Stimulated activated CD4-positive, alpha-beta T cell treated with anti-CD3 and anti-CD28 coated beads, Interleukin-1b, Interleukin-23, amount 100 ng/mL, for 24 hours (primary cell): ENCODE measurements at places on chromosomes 5 and 9.

GRCh38 chr9:134811673-134812342 lies 68.8 kb upstream of the FCN2 start:
- no peak for DNase-seq

DNA sequence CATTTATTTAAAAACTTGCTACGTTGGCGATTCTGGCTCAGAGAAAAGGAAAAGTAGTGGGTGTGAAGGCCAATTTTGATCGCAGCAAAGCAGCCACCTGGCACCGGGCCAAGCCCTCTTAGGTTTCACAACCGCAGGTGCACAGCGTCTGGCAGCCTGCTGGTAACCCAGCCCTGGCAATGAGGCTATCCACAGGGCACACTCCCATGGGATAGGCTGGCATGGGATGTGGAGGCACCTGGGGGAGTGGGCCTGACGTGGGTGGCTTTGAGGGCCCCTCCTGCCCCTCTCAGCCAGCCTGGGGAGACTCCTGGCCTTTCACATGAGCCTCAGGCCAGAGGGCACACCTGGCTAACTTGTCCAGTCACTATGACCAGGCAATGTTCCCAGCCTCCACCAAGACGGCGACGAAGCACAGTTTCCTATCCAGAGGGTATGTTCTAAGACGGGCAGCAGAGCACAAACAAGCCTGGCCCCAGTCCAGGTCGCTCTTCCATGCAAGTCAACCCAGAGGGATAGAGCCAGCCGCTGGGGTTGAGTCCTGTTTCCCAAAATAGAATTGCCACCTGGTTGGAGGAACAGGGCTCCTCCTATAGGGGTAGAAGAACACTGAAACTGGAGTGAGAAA lies 19.0 kb downstream of the CMBL start:
- no peak for DNase-seq

DNA sequence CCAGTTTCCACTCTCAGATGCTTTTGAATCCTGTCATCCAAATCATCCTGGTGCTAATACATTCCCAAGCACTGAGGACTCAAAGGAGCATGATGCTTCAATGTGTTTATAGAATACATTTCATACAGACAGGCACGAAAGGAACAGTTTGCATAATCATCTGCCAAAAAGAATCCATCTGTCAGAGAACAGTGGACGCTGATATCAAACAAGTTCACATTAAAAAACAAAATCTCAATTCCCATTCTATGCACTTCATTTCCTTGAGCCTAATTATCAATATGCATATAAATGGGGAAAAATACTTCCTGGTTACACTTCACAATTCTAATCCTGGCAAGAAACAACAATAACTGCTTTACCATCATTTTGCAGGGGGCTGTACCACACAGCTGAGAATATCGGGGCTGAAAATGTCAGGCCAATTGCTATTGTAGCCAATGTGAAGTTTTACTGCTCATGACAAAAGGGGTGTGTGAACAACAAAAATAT lies 125.5 kb upstream of the FAM174A start:
- DNase-seq, result no peak

DNA sequence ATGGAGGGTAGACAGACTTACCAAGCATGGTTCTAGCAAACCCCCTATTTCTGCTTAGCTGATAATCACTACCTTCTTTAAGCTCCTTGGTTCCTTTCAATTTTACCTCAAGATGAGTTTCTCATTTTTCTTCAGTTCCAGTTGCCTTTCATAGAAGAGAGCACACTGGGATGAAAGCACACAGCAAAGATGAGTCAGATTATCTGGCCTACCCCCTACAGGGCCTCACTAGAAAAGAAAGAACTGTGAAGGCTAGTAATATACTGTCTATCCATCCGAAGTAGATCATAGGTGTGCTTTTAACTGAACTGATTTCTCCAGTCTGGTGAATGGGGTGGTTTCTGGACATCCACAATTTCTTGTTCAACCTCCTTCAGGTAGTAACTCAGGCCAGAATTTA lies 122.5 kb downstream of the TRPM3 start:
- no peak for DNase-seq

GRCh38 chr5:54659700-54660131 lies 142.2 kb downstream of the SNX18 start:
- no peak for DNase-seq

GRCh38 chr5:34034534-34035327 lies 8.3 kb downstream of the C1QTNF3 start:
- DNase-seq, result no peak

GRCh38 chr5:86894056-86894455 lies 276.3 kb downstream of the COX7C start:
- DNase-seq, result no peak

DNA sequence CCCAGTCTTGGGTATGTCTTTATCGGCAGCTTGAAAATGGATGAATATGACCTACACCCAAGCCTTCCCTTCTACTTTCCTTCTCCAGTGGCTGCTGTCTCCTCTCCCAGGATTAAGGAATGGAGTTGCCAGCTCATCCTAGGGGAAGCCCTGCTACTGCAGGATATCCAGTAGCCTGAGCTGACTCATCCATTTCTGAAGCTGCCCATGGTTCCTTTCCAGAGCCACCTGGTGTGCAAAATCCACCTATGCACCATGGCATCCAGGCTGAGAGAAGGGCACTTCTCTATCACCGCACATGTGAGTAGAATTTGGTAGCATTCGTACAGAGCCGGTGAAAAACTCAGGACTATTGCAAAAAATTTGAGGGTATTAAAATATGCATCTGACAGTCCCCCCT lies 290.8 kb downstream of the YTHDC2 start:
- no peak for DNase-seq

GRCh38 chr5:167578977-167579692 lies 712.3 kb upstream of the WWC1 start:
- no peak for DNase-seq

- DNase-seq, result no peak
Measured at GRCh38 chr5:142034994-142035393, 22.2 kb upstream of the GNPDA1 start.

DNA sequence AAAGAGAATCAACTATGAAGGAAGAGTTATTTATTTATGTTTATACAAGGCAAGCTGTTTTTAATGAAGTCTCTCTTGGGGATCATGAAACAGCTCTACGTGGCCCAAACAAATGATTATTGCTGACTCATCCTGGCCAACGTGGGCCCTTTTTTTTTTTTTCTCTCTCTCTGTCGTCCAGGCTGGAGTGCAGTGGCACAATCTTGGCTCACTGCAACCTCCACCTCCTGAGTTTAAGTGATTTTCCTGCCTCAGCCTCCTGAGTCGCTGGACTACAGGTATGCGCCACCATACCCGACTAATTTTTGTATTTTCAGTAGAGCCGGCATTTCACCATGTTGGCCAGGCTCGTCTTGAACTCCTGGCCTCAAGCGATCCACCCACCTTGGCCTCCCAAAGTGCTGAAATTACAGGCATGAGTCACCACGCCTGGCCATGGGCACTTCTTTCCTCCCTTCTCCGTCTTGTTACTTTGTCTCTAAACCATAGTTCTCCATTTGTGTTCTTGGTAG lies 98.3 kb downstream of the BASP1 start:
- no peak for DNase-seq

DNA sequence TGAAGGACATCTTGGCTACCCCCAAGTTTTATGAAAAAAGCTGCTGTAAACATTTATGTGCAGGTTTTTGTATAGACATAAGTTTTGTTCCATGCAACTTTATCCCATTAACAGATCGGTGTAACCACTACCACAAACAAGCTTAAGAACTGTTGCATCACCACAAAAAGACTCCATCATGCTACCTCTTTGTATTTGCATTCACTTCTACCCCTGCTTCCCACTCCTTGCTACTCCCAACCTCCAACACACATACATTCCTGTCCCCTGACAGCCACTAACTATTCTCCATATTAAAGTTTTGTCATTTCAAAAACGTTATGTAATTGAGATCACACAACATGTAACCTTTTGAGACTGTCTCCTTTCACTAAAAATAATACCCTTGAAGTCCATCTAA lies 57.8 kb upstream of the LHFPL2 start:
- DNase-seq, result no peak

DNA sequence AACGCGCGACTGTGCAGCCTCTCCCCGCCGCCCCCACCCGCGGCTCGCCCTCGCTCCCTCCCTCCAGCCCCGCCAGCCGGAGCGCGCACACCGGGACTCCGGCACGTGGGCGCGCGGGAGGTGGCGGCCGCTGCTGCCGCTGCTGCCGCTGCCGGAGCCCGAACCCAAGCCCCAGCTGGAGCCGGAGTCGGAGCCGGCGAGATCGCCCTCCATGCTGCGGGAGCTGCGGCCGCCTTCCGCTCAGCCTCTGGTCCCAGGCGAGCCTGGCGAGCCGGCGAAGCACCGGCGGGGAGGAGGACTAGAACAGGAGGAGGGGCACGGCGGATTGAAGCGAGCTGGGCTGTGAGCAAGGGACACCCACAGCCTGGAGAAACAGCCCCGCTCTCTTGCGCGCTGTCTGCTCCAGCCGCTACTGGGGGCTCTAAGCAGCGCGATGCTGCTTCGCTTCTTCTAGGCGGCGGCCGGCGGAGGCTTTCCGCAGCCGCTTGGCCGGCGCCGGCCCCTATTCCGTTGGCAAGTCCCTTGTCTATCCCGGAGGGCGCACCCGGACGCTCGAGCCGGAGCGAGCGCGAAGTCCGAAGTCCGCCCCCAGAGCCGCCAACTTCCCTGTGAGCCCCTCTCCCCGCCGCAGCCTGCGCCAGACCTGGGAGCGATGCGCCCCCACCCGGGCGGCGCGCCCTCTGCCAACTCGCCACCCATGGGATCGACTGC lies 598.7 kb upstream of the SGCD start:
- DNase-seq, result no peak

GRCh38 chr9:82410306-82410705 lies 421.7 kb downstream of the SPATA31D1 start:
- no peak for DNase-seq

- no peak for DNase-seq
Measured at GRCh38 chr5:161660806-161661205, 24.7 kb upstream of the GABRA6 start.

- DNase-seq, result no peak
Measured at GRCh38 chr5:170497311-170498038, 6.3 kb upstream of the KCNIP1 start.

- no peak for DNase-seq
Measured at GRCh38 chr9:136760424-136760823, 2.4 kb upstream of the LCN8 start.

DNA sequence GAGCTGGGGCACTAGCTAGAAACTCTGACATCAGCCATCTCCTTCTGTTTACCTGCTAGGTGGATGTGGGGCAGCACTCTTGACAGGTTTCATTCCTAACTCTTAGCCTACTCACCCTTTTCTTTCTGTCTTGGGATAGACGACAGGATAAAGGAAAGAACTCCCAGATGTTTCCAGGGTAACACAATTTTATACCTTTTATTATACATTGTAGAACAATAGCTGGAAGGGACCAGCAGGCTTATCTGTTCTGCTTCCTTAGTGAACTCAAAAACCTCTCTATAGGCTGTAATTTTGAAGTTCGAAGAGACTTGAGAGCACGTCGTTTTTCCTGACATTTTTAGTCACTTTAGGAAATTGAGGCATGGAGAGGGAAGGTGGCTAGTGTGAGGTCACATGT lies 13.2 kb downstream of the SPTAN1 start:
- DNase-seq, result no peak

GRCh38 chr9:89278997-89279739 lies 31.8 kb upstream of the CKS2 start:
- DNase-seq, result no peak

GRCh38 chr9:136784249-136784996 lies 6.7 kb upstream of the TMEM141 start:
- DNase-seq, result no peak

GRCh38 chr9:126614088-126614454 lies 343 bp downstream of the LMX1B start:
- no peak for DNase-seq

- no peak for DNase-seq
Measured at GRCh38 chr5:78588507-78588906, 60.1 kb downstream of the LHFPL2 start.

DNA sequence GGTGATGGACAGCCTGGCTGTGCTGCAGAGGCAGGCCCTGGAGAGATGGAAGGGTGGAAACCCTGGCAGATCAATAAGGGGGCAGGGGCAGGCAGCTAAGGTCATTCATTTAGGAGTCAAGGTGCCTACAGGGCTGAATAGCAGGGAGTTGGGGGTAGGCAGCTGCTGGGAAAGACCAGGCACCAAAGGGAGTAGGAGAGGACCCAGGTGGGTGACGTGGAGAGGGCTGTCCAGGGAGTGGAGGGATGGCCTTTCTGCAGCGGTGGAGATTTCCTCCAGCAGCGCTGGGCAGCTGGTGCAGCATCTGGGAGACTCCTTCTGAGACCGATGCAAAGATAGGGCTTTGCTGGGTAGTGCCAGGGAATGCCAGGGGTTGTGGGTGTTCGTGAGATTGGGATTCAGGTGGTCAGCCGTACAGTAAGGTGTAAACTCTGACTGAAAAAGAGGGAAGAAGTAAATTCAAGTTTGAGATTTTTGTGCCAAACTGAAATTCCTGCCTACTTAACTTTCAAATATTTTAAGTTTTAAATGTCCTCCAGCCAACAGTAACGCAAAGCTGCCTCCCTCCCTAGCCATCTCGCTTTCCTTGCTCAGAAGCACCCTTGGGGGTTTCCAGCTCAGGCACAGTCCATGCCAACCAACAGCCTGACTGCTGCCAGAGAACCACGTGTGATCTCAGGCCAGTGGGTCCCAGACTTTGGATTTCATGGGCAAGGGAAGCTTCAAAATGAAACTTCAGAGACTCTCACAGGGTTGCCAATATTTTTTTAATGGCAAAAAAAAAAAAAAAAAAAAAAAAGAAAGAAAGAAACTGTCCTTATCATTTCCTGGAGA lies 18.6 kb upstream of the ANGPTL2 start:
- DNase-seq, result no peak

DNA sequence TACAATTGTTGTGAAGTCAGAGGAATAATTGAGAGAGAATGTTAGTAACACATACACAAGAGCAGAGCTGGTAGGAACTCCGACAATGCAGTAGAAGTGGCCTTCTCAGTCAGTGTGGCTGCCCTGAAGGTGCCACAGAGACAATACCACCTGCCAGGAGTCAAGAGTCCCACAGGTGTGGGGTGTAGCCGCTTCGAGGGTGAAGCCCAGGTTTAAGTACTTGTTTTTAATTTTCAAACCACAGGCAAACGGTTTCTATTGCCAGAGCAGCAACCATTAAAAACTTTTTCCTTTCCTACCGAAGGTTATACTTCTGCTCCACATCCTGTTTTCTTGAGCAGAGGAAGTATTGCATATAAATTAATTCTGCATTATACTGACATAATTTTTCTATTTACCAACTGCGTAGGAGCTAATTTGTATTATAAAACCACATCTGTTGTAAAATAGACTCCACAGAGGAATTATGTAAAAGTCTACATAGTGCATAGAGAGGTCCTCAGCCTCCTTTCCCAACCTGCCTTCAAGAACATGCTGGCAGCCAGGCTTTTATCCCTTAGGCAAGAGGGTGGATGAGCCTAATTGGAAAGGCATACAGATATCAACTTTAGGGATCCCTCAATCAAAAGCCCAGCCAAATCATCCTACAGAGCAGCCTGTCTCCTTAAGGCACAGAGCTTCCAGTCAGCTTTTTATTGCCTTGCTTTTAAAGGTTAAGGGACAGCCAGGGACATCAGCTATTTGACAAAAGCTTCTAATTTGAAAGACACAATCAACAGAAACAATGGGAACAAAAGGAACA lies 12.9 kb upstream of the ACTBL2 start:
- no peak for DNase-seq

- no peak for DNase-seq
Measured at GRCh38 chr5:61623401-61624069, 291.5 kb downstream of the ZSWIM6 start.
